ENCODE measurements at places on chromosomes 3 and 15.

GRCh38 chr3:136664771-136665170 is 87.4 kb downstream of the STAG1 start:
- no peak for DNase-seq

DNA sequence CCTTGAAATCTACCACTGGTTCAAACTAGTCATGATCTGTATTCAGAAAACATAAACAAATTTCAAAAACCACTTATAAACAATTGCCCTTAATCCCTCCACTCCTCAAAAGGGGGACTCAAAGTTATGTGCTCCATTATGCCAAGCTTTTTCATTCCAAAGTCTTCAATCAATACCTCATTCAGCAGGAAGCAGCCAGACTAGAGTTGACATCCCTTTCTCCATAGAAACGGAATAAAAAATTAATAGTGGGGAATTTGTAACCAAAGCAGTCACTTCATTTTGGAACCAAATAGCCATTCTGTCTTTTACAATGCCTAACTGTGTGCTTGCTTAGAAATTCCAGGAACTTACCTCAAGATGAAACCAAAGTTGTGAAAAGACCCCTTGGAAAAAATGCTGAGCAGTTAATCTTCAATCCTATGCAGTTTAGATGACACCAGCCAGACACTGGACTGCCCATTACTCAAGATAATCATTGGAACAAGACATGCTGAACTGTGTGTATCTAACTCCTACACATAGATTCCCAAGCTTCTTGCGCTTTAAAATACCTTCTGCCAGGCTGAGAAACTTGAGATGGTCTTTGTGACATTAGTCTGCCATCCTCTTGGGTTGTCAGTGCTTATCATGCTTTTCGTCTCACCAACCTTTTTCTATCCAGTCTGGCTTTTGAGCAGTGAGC is 406.2 kb downstream of the PLOD2 start:
- no peak for DNase-seq

GRCh38 chr3:166388321-166388720 is 551.1 kb upstream of the BCHE start:
- no peak for DNase-seq

DNA sequence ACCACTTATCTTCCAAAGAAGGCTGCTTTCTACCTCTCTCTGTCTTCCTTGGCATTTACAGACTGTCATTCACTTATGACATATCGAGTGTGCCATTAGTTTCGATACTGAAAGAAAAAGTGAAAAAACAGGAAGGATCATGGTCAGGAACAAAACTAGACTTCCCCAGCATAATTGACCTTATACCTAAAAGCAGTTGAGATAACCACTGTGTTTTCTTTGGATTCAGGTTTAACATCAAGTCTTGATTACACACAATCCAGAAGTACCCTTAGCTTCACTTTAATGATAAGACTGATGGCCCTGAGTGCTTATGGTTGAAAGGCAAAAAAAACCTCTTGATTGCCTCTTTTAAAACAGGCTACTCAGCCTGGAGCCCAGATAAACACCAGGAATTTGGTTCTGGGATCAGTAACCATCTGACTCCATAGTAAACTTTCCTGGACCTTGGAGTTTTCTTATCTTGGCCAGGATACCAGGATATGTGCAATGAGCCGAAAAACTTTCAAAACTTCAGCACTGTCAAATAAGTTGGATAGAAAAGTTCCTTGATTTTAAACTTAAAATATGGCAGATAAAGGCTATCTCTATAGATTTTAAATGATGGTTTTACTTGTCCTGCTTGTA is 5.0 kb upstream of the UACA start:
- no peak for DNase-seq

DNA sequence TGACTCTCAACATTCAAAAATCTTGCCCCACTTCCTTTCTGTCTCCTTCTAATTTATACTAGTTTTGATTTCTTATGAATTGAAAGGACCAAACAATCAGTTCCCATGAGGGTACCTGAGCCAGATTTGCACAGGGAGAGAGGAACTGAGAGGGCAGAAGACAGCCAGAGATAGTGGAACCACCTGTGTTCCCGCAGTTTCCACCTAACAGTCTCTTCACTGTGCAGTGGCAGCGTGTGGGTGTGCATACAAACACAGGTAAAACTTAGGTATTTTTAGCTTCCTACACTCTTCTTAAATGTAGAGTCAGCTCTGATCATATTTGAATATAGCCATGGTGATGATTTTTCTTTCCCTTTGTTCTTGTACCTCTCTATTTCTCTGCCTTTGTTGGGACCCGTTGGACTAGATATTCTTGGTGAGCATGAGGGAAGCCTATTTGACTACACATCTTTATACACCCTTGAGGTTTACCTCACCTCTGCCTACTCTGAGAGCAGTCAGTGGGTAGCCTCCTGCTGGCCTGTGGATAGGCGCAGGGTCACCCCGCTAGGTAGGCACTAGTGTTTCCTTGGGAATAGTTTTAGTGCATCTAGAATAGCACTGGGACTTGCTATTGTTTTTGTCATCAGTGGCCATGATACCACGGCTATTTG is 58.8 kb downstream of the MAP3K13 start:
- DNase-seq, result no peak

DNA sequence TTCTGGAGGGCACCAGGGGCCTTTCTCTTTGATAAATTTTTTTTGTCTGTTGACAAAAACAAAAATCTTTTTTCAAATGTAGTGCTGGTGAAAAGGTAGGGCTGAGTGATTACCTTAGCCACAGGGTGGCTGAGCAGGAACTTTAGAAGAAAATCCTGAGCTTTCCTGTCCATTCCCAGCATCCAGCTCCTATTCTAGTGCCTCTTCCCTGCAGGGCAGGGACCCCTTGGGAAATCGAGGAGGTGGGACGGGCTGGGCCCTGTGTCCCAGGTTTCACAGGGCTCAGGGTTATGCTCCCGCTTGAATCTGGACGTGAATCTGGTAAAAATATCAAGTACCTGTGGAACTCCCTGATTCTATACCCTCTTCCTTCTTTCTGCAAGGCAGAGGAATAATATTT is 31.7 kb downstream of the EDEM1 start:
- no peak for DNase-seq

GRCh38 chr3:37228749-37229148 is 54.4 kb upstream of the LRRFIP2 start:
- peak; percentile 44 for DNase-seq

DNA sequence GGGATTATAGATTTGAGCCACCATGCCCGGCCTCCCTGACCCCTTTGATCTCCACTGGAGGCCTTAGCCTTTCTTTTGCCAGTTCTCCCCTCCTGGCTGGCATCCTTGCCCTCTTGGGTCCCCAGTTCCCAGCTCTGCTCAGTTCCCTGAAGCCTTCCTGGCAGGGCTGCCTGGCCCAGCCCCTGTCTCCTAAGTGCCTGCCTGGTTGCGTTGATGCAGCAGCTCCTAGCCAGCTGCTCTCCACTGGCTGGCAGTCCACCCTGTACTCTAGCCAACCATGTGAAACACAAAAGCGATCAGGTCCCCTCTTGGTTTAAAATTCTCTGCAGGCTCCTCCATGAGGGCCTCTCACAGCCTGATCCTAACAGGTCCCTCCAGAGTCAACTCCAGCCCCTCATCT is 184.7 kb downstream of the RAB11A start:
- DNase-seq, result no peak

GRCh38 chr15:89360294-89360971 is 25.8 kb upstream of the POLG start:
- no peak for DNase-seq

- DNase-seq, result no peak
Observed at GRCh38 chr3:131704098-131704497, 201.3 kb upstream of the MRPL3 start.

DNA sequence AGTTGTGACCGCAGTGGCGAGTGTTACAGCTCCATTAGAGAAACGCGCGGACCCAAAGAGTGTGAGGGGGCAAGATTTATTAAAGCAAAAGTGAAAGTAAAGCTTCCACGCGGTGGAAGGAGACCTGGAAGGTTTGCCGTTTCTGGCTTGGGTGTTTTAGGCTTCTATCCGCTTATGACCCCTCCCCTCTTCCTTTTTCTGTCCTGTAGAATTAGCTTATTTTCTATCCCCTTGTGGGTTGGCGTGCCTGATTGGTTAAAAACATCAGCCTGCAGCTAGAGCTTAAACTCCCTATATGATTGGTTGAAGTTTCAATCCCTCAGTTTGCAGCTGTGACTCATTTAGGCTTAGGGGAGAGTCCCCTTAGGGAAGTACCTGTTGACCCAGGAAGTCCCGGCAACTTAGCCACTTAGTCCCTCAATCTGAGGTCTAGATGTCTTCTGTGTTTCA is 39.6 kb downstream of the C3orf38 start:
- no peak for DNase-seq

DNA sequence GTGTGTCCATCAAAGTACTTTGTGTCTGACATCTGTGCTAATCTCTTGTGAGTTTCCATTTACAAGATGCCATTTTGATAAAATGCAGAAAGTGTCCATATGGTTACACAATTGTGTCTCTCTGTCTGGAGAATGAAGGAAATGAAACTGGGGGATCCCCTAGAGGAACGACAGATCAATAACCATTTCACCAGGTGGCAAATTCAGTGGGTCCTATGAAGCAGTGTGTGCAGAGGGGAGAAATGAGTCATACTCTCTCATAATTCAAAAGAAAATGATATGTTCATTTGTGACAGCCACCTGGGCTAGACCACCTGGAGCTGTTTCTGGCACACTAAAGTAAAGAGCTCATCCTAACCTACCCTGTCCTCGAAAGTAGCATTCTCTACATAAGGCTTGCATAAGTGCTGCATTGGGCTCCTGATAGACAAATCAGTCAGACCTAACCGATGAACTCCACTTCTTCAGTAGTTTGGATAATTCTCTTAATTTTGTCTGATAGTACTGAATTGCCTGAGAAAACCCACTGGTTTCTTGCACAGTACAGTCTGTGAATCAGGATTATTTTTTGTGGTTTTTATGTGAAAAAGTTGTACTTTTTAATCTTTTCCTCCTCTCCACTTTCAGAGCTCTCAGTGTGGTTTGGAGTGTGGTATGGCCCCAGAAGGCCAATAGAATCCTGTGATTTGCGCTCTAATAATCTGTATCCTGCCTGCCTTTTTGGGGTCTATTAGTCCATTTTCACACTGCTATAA is 10.3 kb upstream of the CD47 start:
- DNase-seq, result no peak

DNA sequence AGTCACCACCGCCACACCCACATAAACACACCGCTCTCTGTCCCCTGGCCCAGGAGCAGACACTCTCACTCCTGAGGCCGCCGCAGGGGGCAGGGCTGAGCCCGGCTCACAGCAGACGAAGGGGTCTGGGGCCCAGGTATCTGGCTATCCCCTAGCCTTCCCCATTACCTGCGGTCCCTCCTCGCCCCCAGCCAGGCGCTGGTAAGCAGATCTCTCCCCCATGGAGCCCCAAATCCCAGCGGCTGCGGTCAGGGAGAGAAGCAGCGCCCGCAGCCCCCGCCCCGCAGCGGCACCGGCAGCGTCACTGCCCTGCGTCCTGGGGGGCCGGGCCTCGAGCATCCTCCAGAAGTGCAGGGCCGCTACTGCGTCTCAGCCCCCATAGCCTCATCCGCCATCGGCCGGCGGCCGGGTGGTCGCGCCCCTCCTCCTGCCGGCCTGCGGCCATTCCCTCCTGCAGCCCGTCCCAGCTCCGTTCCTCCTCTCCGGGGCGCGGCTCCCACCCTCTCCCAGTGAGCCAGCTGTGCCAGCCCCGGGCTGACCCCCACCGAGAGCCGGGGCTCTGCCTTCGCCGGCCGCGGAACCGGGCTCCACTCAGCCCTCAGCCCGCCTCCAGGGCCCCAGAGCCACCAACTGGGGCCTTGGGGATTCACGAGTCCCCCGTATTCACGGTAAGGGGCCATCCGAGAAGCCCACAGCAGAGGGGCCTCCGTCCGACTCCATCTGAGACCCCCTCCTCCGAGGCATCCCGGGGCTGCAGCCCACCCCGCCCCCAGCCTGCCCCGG is 13.1 kb downstream of the TNK2 start:
- peak; percentile 53 for DNase-seq

- no peak for DNase-seq
Observed at GRCh38 chr15:67755264-67755663, 70.0 kb upstream of the SKOR1 start.

- DNase-seq, result no peak
Observed at GRCh38 chr15:73717802-73718201, 33.6 kb downstream of the CD276 start.

- no peak for DNase-seq
Observed at GRCh38 chr15:68797191-68797590, 23.5 kb downstream of the ANP32A start.

DNA sequence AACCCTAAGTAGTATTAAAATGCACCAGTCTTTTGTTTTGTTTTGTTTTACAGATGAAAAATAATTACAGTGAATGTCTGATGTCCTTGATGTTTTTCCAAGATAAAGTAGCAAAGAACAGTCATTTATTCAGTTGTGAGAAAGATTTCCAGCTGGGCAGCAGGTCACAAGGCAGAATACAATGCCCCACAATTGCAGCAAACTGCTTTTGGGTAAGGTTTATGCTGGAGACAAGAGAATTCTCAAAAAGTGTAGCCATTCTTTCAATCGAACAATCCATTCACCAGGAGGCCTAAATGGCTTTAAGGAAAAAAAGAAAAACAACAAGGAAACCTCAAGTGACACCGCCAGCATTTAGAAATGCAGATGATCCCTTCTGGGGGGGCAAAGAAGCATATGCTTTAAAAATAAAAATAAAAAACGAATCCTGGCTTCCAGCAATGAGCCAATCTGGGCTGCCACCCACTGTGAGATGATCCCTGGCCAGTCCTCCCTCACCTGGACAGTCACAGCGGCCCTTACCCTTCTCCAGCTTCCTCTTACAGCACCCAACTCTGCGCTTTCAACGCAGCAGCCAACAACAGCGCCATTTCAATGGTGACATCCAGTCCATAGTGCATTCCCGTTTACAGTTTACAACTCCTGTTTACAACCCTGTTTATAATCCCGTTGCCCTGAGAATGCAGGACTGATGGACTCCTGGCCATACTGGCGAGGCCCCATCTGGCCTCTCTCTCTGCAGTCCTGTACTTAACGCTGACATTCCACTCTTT is 25.7 kb upstream of the WNT5A start:
- DNase-seq, result no peak

- DNase-seq, result no peak
Observed at GRCh38 chr3:175593331-175593730, 734.2 kb downstream of the NAALADL2 start.

- DNase-seq, result no peak
Observed at GRCh38 chr15:76467136-76467535, 130.6 kb downstream of the ISL2 start.

DNA sequence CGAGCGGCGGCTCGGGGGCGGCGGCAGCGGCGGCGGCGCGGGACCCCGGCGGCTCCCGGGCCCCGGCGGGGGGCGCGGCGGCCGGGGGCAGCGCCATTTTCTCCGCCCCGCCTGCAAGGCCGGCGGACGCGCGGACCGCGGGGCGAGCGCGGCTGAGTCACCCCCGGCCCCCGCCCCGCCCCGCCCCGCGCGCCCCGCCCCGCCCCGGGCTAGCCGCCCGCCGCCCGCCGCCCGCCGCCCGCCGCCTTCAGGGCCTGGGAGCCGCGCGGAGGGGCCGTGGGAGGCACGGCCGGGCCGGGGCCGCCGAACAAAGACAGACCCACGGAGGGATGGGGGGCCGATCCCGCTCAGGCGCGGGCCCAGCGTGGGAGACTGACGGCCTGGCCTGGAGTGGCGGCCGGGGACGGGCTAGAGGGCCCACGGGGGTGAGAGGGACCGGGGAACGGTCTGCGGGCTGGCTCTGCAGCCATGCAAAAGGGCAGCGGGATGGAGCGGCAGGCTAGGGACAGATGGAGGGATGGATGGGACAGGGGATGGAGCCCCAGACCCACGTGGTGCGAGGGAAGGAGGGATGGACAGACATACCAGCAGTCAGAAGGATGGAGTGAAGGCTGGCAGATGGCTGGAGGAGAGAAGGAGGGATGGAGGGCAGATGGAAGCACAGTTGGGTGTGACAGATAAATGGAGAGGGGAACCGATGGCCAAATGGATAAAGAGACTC is at the start of gene EIF4E3:
EIF4E3 (minus strand) TSS at position 132 of the 721 bp plus-strand sequence; CDS start at position 97, 35 bp downstream.
- no peak for DNase-seq

GRCh38 chr3:132569580-132569979 is 27.5 kb upstream of the ACKR4 start:
- DNase-seq, result no peak

Data from hematopoietic multipotent progenitor cell treated with erythropoietin and hydrocortisone succinate and interleukin-3 and kit ligand, for 8 days (in vitro differentiated cells).